Lower lobe of right lung (tissue), 2 donors: ENCODE measurements at places on chromosomes 1 and 21.

GRCh38 chr1:243542739-243543415, 287.0 kb downstream of the SDCCAG8 start:
- DNase-seq, result no peak

GRCh38 chr1:39228252-39228651, 23.8 kb downstream of the MACF1 start:
- no peak for DNase-seq

DNA sequence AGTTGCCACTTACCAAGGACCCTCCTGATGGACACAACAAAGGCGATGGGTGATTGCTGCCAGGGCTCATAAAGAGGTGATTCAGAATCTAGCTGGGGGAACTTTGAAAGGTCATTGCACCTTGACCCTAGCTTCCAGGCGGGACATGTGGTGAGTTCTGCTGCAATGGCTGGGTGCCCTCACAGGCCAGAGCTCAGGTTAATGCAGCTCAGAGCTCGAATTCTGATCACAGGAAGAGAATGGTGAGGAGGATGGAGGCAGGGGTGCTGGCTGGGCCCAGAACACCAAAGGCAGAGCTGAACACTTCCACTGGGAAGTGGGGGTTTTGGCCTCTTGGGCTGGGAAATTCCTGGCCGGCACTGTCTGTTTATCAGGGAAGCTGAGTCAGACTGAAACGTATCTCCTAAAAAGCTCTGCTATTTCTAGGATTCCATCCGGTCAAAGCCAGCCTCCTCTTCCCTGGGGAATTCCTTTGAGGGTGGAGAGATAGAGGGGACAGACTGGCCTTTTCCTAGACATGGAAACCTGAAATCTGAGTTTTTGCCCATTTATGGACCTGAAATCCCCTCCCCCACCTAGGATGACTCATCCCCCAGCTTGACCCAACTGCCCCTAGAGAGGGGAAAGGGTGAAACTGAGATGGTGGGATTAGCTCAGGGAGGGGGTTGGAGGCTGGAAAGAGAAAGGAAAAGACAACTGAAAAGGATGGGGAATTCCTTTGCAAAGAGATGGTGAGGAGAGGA, 27.2 kb downstream of the NUAK2 start:
- no peak for DNase-seq

DNA sequence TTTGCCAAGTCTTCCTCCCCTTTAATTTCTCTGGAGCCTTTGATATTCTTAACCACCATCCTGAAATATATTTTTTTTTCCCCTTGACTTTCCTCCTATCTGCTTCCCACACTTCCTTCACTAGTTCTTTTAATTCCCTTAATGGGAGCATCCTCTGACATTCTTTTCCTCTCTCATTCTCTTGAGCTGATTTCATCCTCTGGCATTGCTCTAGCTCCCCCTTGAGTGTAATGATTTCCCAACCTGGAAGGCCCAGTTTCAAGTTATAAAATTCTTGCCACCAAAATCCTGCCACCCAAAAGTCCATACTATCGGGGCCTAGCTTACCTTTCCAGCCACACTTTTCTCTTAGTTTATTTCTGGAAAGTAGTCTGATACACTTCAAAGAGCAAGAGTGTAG, 39.5 kb upstream of the UBE2U start:
- DNase-seq, result no peak

GRCh38 chr1:203351037-203351625, at the start of gene FMOD:
Gene FMOD (minus strand): TSS chr1:203351122. CDS start chr1:203348270, 2,852 bp downstream.
- DNase-seq, result no peak

DNA sequence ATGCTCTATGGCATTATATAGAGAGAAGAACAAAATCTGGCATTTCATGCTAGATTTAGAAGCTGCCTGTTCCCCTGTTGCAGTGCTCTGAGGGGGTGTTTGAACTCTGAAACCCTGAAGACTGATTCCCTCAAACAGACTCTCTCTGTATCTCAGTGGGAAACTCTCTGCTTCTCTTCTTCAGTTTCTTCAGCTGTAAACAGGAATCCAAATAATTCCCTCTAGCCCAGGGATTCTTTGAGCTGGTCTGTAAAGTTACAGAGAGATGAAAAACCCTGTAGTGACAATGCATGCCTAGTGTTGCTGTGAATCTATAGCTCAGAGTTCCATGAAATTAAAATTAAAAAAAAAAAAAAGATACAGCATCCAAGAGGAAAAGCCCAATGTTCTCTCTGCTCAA, 17.0 kb upstream of the ROR1 start:
- no peak for DNase-seq

GRCh38 chr1:81197591-81197990, 603.1 kb upstream of the ADGRL2 start:
- DNase-seq, result no peak

- DNase-seq, result no peak
Measured at GRCh38 chr21:26508903-26509302, 64.2 kb downstream of the CYYR1 start.

DNA sequence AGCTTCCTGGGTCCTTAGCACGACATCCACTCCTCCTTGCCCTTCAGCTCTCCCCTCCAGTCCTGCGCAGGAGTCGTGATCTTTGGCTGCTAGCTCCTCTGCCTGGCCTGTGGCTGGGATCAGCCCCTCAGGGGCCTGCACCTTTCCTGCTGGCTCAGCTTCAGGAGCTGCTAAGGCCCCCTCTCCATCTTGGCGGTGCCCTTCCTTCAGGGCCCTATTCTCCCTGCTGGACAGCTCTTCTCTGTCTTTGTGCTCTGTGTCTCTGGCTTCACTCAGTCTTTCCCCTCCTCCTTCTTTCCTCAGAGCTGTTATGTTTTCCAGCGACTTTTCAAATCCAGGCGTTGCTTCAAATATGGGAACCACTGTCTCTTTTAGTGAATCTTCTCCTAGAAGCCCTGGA, 59.5 kb upstream of the LRRC53 start:
- DNase-seq, result no peak

GRCh38 chr1:228336308-228337030, 70.2 kb downstream of the TRIM11 start:
- peak; percentile 30 for DNase-seq

DNA sequence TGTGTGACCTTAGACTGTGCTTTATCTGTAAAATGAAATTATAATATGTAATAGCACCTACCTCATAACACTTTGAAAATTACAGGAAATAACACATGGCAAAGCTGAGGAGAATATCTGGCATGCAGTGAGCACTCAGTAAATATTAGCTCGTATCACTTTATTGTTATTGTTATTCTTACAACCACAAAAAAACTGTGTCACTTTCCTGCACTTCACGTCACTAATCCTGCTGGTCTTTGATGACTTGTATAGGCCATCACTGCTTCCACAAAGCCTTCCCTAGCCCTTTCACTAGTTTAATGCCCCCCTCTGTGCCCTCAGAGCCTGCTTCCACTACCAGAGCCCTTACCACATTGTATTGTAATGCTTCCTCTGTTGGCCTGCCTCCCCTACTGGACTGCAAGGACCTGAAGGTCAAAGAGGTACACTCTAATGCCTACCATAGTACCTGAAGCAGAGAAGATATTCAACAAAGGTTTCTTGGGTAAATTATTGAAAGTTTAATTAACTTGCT, 231.6 kb downstream of the NFIA start:
- no peak for DNase-seq

DNA sequence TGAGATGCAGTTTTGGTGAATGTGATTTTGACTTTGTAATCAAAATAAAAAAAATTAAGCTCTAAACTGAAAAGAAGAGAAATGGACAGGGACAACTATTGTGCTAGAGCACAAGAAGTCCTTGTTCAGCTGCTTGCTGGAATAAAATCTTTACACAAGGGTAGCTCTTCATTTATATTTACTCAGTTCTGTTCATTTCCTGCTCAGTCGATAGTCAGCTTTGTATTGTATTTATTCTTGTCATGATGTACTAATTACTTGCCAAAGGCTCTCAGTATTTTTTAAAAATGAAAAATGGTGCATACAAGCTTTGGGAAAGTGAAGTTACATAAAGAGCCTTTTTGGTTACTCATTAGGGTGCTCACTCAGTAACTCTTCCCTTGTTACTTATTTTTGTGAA, 17.8 kb downstream of the F5 start:
- DNase-seq, result no peak
